ENCODE measurements at places on chromosomes 13 and 19.

GRCh38 chr13:95620825-95621498 lies 23.5 kb downstream of the DZIP1 start:
- DNase-seq, result no peak

- no peak for DNase-seq
Observed at GRCh38 chr19:30647891-30648720, 275.9 kb downstream of the ZNF536 start.

- DNase-seq, result no peak
Observed at GRCh38 chr19:18815673-18816072, 16.1 kb upstream of the UPF1 start.

- no peak for DNase-seq
Observed at GRCh38 chr19:42474743-42475142, 32.0 kb upstream of the CXCL17 start.

DNA sequence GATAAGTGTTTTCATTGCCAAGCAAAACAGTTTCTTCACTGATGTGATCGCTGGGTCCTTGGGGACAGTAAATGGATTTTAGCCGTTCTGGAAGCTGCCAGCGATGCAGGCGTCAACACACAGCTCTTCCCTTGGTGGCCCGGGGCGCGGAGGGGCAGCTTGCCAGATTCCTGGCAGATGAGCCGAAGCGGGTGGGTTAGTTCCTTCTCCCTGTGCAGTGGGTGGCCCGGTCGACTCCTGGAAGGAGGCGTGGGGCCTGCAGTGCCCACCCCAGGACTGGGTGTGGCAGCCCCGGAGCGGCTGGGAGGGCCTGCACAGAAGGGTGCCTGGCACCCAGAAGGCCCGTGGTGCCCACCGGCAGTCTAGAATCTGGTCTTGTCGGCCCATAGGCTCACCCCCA lies 69.0 kb downstream of the KDM4B start:
- DNase-seq, result no peak

GRCh38 chr19:46718934-46719622 lies 2.2 kb upstream of the PRKD2 start:
- no peak for DNase-seq

GRCh38 chr19:6213696-6214641 lies 65.8 kb downstream of the MLLT1 start:
- DNase-seq, result no peak

GRCh38 chr19:10836479-10837330 lies 693 bp upstream of the TMED1 start:
- peak; percentile 86 for DNase-seq

DNA sequence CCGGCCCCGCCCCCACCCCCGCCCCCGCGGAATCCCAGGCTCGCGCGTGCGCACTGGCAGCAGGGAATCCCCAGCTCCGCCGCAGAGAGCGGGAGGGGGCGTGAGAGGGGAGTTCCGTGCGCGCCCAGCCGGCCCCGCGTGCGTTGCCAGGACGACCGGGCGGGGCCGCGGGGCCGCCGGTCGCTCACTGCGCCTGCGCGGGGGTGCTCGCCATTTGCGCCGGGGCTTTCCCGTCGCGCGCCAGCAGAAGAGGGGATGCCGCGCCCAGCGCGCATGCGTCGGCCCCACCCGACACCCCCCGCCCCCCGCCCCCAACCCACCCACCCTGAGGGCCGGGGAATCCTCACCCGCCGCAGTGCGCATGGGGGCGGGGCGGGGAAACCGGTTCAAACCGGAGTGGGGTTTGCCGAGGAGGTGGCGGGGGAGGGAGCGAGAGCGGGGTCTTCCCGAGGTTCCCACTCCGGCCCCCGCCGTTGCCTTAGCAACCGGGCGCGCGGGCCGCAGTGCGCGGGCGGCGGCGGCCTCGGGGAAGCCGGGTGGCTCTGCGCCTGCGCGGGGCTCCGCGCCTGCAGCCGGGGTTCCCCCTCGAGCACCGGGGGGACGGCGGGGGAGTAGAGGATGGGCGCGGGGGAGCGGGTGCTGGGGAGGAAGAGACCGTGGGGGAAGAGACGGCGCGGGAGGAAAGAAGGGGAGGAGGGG lies 15.1 kb downstream of the CCDC124 start:
- DNase-seq, result peak; percentile 98

- no peak for DNase-seq
Observed at GRCh38 chr13:81957121-81957520, 1616.2 kb upstream of the SPRY2 start.

DNA sequence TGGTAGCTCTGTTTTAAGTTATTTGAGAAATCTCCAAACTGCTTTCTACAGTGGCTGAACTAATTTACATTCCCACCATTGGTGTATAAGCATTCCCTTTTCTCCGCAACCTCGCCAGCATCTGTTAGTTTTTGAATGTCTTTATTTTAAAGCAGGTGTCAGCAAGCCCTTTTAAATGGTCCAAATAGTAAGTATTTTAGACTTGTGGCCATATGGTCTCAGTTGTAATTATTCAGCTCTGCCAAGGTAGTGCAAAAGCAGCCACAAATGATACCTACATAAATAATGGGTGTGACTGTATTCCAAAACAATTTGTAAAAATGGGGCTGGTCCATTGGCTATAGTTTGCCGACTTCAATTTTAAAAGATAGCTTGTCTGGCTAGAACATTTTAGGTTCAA lies 58.7 kb upstream of the TMTC4 start:
- no peak for DNase-seq

- peak; percentile 99 for DNase-seq
Observed at GRCh38 chr19:9075064-9075949, 11.6 kb upstream of the OR1M1 start.

- DNase-seq, result no peak
Observed at GRCh38 chr19:55157064-55157908, at the start of gene TNNI3. TSS of gene TNNI3 (minus strand) at chr19:55157732. CDS start at chr19:55157589, 143 bp downstream.

DNA sequence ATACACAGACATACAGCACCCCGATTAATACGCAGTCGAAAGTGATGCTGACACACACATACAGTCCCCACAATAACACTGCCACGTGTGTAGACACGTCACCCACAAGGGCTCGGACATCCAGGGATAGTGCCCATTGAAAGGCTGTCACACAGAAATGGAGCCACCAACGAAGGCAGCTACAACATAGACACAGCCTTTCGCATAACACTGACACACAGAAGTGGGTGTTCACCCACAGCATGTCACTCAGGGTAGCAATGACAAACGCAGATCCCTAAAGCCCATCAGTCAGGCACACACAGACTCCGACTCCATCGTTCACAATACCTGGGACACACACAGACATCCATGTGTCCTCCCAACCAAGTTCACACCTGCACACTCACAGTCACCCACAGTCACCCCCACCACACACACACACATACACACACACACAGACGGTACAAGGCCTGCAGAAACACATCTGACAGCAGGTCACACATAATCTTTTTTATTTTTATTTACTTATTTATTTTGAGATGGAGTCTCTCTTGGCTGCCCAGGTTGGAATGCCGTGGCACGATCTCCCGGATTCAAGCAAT lies 10.4 kb upstream of the NANOS3 start:
- DNase-seq, result no peak

DNA sequence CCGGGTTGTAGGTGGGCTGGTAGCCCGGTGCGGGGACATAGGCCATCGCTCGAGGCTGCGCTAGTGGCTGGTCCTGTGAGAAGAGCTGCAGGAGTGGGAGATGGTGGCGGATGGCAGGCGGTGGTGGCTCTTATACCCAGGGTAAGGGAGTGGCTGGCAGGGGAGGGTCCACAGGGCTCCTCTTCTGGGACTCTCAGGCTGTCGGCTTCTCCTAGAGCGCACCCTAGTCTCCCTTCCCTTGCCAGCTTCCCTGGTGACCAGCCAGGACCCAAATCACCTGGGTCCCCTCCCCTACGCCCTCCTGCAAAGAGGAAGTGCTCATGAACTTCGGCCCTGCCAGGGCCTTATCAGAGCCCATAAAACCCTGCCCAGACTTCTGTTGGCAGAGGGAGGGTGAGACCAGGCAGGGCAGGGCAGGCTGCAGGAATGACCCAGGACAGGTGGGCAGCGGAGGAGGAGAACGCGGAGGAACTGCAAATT lies at the start of gene LGALS4:
LGALS4 (minus strand) TSS at position 105 of the 480 bp plus-strand sequence; CDS start at position 46, 59 bp downstream.
- no peak for DNase-seq

DNA sequence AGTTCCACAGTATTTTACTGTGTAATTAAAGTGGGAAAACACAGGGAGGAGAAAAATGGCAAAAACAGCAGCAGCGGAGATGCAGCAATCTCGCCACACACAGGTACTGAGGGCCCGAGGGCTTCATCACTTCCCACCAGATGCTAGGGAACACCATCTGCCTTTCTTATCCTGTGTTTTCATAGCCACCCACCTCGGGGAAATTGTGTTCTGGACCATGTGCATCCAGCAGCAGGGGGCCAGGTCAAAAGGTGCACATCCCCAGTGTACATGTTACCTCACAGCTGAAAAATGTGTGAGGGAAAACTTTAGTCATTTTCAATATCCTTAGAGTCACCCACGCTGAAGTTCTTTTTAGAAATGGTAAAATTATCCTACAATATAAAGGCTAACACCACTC lies 30.2 kb downstream of the PDCD5 start:
- no peak for DNase-seq

DNA sequence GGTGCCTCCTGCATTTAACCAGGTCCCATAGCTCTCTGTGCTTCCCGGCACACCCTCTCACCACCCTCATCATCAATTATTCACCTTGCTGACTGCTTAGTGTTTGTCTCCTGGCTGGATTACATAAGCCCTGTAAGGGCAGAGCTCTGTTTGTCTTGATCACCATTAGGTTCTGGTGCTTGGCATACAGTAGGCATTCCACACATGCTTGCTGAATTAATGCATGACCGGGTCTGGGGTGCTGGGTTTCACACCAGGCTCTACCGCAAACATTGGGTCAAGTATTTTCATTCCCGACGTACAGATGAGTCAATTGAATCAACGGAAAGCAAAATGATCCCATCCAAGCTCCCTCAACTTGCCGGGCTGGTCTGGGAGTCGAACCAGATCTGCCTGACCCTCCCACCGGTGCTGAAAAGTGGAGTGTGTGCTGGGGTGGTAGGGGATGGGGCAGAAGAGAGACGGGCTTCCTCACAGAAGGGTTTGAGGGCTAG lies 28.5 kb downstream of the VAV1 start:
- peak; percentile 39 for DNase-seq

DNA sequence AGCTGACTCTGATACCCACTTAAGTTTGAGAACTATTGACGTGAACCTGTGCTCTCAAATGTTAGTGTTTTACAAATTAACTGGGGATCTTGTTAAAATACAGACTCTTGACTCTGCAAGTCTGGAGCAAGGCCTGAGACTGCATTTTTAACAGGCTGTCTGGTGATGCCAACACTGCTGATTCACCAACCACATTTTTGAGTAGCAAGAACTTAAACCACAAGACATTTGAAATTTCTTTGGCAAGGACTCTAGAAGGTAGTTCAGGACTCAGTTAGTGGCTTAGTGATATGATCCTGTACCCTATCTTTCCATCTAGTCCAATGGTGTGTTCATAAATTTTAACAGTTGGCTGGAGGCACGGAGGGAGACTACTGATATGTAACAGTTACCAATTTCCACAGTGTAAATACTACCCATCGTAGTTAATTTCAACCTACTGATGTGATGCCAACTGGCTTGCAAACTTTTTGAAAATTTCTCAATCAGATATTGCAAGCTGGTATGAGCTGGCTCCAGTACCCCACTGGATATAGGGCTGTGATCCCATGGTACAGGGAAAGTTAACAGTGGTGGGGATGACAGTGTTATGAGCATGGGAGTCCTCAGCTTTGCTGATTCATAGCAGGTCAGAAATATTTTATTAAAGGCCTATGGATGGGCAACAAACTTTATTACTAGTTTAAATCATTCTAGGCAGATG lies 255.1 kb downstream of the TBC1D4 start:
- DNase-seq, result no peak

GRCh38 chr13:47437406-47437805 lies 540.6 kb upstream of the HTR2A start:
- DNase-seq, result no peak

DNA sequence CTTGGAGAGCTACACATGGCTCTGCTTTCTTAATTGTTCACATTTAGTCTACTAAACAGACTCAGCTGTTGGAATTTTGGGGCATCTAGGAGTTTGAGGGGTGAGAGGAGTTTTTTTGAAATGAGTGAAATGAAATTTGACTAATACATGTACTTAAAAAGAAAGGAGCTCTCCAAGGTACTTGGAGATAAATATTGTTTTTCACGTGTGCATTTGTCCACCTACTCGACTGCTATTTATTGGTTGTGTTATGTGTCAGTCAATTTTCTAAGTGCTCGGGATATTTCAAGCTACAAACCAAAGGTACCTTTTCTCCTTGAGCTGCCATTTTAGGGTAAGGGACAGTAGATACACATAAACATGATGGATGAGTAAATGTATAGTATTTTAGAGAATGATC lies 697.0 kb downstream of the LIG4 start:
- no peak for DNase-seq

GRCh38 chr13:58085274-58085673 lies 453.7 kb downstream of the PCDH17 start:
- no peak for DNase-seq

DNA sequence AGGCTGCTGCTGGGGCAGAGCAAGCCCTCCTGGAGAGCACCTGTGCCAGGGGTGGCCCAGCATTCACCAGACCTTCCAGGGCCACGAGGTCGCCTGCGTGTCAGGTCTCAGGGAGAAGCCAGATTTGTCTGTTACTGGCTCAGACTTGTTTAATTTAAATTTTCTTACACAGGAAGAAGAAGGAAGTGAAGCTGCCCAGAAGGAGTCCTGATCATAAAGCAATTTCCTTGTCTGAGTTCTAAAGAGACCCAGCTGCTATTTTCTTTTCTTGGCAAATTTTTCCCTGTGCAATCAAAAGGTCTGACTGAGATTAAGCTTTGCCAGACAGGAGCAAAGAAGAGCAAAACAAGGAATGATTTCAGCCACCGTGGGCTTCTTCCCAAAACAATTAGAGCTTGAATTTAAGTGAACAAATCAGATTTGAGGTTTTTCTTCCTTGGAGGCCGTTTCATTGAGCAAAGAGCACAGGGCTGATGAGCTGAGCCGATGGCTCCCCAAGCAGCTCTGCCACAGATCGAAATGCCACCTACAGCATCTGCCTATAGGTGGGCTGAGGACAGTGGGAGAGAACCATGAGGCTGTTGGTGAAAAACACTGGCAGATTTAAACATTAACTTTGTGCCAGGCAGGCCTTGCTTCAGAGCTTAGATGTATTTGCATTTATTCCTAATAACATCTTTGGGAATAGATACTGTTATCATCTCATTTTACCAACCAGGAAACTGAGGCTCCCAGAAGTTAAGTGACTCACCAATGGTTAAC lies 40.1 kb downstream of the HSPH1 start:
- DNase-seq, result no peak

DNA sequence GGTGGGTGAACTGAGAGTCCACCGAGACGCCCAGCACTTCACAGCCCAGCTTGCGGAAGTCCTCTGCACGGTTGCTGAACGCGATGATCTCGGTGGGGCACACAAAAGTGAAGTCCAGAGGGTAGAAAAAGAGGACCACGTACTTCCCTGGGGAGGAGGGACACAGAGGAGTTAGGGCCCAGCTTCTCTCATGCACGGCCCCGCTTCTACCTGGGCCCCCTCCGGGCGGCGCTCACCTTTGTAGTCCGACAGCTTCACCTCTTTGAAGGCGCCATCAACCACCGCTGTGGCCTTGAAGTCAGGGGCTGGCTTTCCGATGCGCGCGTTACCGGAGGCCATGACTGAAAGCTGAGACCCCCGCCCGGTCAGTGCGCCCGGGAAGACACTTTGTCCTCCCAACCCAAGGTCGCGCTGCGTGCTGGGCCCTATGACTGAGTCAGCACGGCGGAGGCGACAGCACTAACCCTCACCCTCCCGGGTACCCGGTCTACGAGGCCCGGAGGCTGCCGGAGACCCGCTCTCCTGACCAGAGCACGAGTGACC lies 606 bp downstream of the PRDX2 start:
- no peak for DNase-seq

Data from HTR-8/SVneo (cell line).